ENCODE measurements at places on chromosomes 7 and 10.

DNA sequence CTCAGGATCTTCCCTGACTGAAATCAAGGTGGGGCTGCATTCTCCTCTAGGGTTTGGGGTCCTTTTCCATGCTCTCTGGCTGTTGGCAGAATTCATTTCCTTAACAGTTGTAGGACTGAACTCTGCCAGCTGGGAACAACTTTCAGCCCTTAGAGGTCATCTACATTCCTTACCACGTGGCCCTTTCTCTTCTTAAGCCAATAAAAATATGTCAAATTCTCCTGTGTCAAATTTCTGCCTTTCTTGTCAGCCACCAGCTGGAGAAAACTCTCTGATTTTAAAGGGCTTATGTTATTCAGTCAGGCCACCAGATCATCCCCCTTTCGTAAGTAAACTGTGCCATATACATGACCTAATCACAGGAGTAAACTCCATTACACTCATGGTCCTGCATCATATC is 95.3 kb upstream of the IL6 start:
- DNase-seq: no peak

DNA sequence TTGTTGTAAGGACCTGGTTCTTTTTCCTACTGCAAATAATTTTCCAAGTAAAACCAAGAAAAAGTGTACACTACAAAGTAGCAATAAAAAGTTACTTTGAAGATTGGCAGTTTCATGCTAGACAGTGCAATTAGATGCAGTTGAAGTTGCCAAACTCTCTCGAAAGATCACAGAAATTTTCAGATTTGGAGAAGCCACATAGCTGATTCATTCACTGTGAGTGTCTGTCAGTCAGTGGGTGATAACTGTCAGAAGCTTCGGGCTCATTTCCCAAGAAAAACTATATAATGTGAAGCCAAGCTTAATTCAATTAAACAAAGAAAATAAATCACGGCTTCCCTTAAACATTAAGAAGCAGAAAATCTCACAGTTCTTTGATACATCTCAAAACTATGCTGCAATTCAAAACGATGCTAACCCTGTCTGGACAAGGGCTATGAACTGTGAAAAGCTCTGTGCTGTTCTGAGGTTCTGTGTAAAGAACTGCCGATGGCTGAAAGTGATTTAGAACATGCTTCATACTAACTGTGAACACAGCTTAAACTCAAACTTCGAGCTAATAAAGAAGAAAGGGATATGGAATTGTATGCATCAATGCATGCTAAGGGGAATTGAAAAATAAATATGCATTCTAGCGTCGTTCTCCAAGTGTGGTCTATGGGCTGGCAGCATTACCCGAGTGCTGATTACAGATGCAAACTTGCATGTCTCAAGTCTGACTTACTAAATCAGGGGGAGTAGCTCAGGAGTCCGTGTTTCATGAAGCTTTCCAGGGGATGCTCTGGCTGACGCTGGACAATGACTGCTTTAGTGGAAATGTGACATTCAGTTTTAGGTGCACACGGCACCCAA is 557.4 kb downstream of the CALN1 start:
- DNase-seq: no peak

- no peak for DNase-seq
Measured at GRCh38 chr7:141073173-141073640, 657 bp upstream of the TMEM178B start.

GRCh38 chr10:38027986-38028385 is 17.5 kb downstream of the ZNF33A start:
- DNase-seq: no peak

DNA sequence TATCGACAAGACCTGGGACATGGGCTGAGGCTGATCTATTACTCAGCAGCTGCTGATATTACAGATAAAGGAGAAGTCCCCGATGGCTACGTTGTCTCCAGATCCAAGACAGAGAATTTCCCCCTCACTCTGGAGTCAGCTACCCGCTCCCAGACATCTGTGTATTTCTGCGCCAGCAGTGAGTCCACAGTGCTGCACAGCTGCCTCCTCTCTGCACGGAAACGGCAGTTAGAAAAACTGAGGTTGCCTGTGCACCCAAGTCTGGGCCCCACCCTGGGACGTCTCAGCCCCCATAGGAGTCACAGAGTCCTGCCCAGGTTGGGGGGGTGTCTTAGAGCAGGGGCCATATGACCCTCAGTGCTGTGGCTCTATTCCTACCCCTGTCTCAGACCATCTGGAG is 167.4 kb upstream of the PRSS58 start:
- no peak for DNase-seq

- DNase-seq: no peak
Measured at GRCh38 chr7:102306916-102307677, 20.4 kb downstream of the SH2B2 start.

- DNase-seq: no peak
Measured at GRCh38 chr10:26733750-26734568, 36.5 kb downstream of the PDSS1 start.

- DNase-seq: no peak
Measured at GRCh38 chr10:120805014-120805812, 45.9 kb upstream of the WDR11 start.

- DNase-seq: no peak
Measured at GRCh38 chr7:15308821-15309220, 253.0 kb downstream of the AGMO start.

GRCh38 chr7:78073609-78074382 is 275.2 kb downstream of the PHTF2 start:
- DNase-seq: no peak

GRCh38 chr10:101903827-101904550 is 60.4 kb upstream of the KCNIP2 start:
- DNase-seq: no peak

DNA sequence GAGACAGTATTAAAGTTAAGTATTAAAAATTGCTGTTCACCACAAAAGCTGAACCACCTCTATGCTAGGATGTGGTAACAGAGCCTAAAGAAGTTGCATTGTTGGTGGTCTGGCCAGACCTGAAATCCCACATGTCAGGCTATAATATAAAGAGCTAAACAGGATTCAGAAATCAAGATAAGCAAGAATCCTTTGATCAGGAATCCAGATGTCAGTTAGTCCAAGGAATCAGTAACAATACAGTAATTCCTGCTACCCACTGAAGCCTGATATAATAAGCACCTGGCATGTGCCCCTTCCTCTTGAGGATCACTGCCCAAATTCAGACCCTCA is 48.9 kb downstream of the ZNF277 start:
- DNase-seq: peak; percentile 25

GRCh38 chr7:140242057-140243031 is 65.6 kb upstream of the KDM7A start:
- no peak for DNase-seq

GRCh38 chr10:3206511-3207157 is 34.1 kb upstream of the PITRM1 start:
- DNase-seq: no peak

GRCh38 chr7:129790136-129790535 is 162.6 kb downstream of the UBE2H start:
- no peak for DNase-seq

GRCh38 chr7:154792436-154793055 is 210.4 kb downstream of the PAXIP1 start:
- no peak for DNase-seq

GRCh38 chr10:68423522-68423921 is 16.4 kb upstream of the RUFY2 start:
- DNase-seq: no peak

DNA sequence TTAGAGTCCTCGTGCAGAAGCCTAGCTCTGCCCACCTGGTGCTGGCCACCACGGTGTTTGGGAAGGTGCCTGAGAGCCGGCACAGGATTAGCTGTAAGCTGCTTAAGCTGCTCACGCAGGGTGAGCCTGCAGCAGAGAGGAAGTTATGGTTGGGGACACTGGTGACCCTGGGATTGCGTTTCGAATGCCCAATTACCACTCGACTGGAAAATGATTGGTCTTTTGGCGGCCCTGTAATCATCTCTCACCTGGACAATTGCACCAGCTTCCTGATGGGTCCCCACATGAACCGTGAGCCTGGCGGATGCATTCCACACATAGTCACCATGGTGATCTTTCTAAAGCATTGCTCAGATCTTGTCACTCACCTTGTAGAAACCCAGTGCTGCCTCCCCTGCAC is 442.3 kb upstream of the ZMIZ1 start:
- no peak for DNase-seq

DNA sequence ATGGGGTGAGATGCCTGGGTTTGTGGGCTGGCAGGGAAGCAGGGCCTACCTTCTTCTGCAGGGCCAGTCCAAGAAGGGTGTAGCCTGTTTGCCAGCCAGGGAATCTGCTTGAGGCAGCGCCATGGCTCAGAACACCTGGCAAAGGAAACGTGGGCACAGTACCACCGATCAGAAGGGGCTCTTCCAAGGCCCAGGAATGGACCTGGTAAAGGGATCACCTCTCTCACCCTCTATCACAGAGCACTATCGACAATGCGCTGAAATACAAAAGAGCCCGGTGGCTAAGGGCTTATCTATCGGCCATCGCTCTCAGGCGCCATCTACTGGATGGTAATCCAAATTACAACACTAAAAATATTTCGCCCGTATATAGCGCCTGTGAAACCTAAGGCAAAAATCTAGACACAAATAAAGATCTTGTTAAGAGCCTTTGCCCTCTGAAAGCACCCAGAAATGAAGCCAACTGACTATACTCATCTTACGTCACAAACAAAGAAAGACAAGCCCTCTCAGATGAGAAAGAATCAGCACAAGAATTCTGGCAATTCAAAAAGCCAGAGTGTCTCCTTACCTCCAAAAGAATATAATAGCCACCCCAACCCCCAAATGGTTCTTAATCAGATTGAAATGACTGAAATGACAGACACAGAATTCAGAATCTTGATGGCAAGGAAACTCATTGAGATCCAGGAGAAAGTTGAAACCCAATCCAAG is 217.8 kb upstream of the HPS1 start:
- DNase-seq: peak; percentile 36

DNA sequence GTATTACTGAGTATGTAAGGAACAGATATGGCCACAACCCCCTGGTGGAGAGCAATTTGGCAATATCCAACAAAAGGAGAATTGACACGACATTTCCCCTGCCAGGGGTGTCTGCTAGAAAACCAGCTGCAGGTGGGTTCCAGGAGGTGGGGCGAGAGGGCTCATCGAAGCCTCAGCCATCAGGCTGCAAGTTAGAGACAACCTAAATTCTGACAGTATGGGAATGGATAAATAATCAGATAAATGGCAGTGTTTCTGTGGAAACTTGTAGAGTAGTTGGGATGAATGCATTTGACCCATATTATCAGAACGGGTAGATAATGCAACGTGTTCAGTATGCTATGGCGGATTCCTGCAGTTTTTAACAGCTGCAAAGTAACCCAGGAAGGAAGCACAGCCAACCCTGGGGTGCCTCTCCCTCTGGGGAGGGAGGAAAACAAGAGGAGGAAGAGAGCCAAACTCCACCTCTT is 3.5 kb downstream of the TMEM273 start:
- DNase-seq: no peak

- no peak for DNase-seq
Measured at GRCh38 chr7:134088199-134088598, 38.9 kb upstream of the LRGUK start.

- DNase-seq: peak; percentile 28
Measured at GRCh38 chr10:122140941-122141623, 130.0 kb upstream of the BTBD16 start.

GRCh38 chr7:111708072-111708471 is 145.8 kb upstream of the IMMP2L start:
- no peak for DNase-seq

- no peak for DNase-seq
Measured at GRCh38 chr7:28149291-28150101, 31.1 kb downstream of the JAZF1 start.

- no peak for DNase-seq
Measured at GRCh38 chr7:141043616-141044015, 28.9 kb upstream of the MRPS33 start.

- DNase-seq: no peak
Measured at GRCh38 chr10:59366290-59366689, 3.9 kb upstream of the FAM13C start.

DNA sequence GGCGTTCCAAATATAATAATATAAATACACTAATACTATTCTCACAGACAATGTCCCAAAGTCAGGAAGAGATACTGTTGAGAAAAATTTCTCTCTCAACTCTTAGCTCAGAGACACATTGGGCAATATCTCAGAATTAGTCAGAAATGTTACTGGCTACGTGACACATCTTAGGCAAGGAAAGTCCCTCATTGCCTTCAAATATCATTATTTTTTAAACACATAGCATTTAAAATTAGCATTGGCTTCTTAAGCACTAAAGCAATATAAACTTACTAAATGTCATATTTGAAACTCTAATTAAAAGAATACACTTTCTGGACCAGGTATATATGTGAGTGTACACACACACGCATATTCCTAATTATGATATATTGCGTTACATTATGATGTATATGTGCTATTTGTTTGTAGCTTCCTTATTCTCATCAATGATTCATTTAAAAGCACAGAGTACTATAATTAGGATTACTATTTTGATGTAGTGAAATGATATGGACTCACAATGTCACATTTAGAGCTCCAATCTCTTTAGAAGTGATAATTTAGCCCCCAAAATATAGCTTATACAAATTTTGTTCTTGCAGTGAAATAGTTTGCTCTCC is 255.8 kb downstream of the TWIST1 start:
- no peak for DNase-seq

Data from HT-29 (cell line).